ENCODE measurements at places on chromosomes 1 and 21.

DNA sequence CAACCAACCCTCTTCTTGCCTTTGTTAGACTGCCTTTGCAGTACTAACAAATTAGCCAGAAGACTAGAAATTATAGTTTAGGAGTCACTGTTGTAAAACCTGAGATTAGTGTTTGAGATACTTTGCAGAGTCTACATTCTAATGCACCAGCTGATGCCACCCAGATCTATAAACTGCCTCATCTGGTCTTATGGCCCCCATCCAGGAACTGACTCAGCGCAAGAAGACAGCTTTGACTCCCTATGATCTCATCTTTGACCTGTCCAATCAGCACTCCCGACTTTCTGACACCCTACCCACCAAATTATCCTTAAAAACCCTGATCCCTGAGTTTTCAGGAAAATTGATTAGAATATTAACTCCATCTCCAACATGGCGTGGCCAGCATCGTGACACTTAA, 334.6 kb downstream of the RGS7 start:
- no peak for DNase-seq

DNA sequence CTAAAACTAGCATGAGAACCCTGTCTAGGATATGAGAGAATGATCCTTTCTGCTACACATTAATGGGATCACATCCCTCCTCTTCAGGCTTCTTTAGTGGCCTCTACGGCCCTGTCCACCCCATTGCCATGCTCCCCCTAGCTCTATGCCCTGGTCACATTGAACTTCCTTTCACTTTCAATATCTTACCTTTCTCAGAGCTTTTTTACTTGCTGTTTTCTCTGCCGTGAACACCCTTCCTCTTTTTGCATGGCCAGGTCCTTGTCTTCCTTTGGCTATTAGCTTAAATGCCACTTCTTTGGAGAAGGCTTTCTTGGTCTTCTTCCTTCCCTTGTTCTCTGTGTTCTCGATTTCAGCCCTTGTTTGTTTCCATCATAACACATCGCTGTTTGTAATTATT, 97.4 kb downstream of the GIPC2 start:
- DNase-seq, result no peak

- no peak for DNase-seq
Observed at GRCh38 chr21:34668803-34669148, at the start of gene CLIC6. Gene CLIC6, plus strand, starts transcription at chr21:34668994. Its CDS starts 395 bp downstream, at chr21:34669389.

DNA sequence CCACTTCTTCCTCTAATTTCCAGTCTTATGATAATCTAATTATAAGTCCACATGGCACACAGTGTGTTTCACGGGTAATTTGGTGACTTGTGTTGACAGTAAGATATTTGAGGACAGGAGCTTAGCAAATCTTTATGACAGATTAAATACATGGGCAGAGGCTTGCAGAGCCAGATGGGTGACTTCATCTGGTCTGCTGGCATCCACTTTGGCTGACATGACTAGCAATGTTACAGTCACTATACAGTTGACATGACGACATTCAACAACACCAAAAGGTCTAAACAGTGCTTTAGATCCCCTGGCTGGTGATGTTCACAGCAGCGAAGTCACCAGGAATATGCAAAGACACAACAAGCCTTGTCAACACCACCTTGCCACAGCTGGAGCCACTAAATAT, 147.2 kb downstream of the ETS2 start:
- DNase-seq, result no peak

DNA sequence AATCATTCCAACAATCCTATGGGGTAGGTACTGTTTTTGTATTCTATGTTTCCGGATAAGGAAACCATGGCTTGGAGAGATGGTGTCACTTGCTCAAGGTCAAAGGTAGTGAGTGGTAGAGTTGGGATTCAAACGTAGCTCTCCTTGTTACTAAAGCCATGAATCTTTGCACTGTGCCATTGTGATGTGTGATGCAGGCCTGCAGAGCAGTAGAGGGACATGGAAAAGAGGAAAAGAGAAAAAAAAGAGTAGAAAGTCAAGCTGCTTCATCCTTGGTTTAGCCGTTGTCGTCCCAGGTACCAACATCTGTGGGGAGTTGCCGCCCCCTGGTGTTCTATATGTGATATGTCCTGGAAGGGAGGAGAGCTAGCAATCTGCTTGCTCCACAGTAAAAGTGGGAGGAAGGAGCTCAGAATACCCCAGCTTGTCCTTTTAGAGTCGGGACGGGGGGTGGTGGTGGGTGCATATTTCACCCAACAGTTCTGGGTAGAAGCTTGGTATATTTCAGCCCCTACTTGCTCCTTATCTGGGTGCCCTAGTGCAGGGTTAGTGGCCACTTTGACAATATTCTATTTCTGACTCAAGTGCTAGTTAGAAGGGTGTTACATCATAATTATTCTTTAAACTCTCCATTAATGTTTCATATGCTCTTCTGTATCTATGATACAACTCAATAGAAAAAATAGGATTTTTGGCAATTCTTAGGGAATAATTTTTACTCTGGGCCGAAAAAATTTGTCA, 98.4 kb downstream of the EBNA1BP2 start:
- peak; percentile 82 for DNase-seq

- no peak for DNase-seq
Observed at GRCh38 chr1:232872738-232873137, 67.5 kb downstream of the MAP10 start.

- DNase-seq, result no peak
Observed at GRCh38 chr21:38702196-38702595, 103.5 kb upstream of the ETS2 start.

DNA sequence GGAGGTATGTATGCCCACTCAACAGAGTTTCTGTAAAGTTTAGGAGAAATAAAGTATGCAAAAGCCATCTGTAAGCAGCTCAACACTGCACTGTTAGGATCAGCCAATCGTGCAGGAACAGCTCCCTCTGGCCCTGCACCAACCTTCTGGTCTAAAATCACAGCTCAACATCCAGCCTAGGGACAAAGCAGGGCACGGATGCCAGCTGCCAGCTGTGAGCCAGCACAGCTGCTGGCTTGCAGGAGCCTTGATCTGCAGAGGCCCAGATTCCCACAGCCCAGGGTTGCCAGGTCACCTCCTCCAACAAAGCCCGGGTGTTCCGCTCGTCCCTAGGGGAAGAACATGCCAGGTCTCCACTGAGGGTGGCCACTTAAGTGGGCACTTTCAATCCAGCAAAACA, 8.6 kb downstream of the ACOT7 start:
- peak; percentile 31 for DNase-seq

DNA sequence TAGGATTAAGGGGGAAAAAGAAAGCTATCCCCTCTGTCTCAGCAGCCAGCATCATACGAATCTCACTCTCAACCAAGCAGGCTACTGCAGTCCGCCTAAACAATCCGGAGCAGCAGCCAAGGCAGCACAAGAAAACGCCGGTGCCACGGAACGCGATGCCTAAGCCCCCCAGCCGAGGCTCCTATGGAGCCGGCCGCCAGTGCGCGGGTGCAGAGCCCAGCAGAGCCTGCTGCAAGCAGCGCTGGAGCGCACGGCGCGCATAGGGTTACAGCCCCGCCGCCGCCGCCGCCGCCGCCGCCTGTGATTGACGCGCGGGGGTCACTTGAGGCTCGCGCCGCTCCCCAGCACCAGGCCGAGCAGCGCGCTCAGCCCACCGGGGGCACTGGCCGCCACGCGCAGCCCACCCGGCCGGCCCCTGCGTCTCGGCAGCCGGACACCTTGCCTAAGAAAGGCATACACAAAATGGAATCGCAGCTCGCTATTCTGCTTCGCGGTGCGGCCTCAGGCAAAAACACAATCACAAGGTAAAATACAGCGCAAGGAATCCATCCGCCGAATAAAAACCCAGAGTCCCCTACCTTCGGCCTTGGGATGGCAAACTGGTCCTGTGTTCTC, 780 bp downstream of the HIVEP3 start:
- peak; percentile 25 for DNase-seq

- peak; percentile 43 for DNase-seq
Observed at GRCh38 chr1:39955547-39956539, 898 bp downstream of the MFSD2A start.

DNA sequence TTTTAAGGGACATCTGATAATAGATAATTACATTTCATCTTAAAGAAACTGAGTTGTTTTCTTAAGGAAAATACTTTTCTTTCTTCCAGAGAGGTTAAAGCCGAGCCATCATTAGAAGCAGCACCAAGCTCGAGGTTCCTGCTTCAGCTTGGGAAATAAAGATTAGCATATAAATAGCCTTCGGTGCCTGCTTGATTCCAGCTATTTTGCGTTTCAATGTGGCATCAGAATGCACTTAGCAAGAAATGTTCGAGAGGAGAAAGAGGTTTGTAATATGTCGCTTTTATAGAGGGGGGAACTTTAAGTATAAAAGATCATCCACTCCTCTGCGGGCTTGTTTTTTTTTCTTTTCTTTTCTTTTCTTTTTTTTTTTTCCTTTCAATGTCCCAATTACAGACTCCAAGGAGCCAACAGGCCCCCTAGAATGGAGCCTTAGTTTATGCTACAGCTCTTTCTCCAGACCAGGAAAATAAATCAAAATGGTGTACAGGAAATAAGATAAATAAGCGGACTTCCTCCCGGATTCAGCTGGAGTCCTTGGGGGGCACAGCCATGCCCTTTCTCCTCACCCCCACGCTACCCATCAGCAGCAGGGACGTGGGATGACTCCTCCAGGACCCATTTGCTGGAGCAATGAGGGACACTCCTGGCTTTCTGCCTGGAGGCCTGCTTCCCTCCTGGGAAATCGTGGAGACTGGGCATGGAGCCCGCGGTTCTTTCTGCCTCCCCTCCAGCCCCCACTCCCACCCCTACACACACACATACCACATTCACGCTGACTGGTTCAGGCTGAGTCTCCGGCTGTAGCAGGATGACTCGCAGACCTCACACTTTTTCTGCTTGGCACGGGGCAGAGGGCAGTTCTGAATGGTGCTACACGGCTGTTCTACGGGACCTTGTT, 131.6 kb downstream of the RRAGC start:
- DNase-seq, result peak; percentile 70

- DNase-seq, result no peak
Observed at GRCh38 chr1:19410393-19410792, 74.9 kb downstream of the CAPZB start.

GRCh38 chr1:156104065-156104810, 10.3 kb upstream of the LMNA start:
- DNase-seq, result peak; percentile 90

DNA sequence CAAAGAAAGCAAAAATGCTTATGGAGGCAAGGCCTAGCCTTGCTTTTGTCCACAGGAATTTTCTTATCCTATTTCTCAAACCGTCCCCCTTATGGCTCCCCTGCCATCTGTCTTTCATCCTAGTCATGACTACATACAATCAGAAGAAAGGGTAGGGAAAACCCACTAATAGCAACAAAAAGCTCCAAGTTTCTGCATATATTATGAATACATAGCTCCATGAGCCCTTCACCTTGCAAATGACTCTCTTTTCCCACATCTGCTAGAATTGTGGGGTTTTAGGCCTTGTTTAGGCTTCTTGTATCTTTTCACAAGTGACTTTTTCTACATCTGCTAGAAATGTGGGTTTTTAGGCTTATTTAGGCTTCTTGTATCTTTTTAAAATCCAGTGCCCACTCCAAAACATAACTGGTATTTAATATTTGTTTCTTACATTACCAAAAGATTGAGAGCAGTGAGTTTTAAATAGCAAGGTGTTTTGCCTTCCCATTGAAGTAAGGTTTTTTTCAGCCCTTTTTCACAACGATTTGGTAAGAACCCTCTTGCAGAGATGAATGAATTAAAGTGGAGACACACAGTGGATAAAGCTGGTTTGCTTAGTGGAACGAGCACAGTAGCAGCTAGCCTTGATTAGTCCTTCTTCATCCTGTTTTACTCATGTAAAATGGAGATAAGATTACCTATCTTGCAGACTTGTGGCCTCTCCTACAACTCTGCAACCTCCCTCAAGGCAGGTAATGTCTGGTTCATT, 4.4 kb downstream of the GADD45A start:
- DNase-seq, result peak; percentile 53

GRCh38 chr1:233343262-233343661, 15.7 kb downstream of the MAP3K21 start:
- no peak for DNase-seq

- peak; percentile 98 for DNase-seq
Observed at GRCh38 chr1:94036730-94037129, 84.2 kb downstream of the ABCA4 start.

DNA sequence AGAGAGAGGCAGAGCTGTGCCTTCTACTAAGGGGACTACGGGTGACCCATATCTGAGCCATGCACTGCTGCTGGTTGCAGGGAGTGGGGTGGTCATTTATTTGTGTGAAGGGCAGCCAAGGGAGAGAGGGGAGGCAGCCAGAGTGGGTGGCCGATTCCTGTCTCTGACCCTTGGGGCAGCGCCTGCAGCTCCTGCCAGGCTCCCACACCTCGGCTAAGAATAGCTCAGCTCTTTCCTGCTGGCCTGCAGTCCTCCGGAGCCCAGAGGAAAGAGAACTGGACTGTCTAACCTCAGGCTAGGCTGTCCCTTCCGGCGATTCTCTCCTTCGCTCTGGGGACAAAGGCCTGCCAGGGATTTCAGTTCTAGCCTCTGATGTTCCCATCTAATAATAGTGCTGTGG, 11.6 kb upstream of the CD34 start:
- no peak for DNase-seq

GRCh38 chr1:56432166-56432971, 147.0 kb downstream of the PLPP3 start:
- DNase-seq, result no peak

DNA sequence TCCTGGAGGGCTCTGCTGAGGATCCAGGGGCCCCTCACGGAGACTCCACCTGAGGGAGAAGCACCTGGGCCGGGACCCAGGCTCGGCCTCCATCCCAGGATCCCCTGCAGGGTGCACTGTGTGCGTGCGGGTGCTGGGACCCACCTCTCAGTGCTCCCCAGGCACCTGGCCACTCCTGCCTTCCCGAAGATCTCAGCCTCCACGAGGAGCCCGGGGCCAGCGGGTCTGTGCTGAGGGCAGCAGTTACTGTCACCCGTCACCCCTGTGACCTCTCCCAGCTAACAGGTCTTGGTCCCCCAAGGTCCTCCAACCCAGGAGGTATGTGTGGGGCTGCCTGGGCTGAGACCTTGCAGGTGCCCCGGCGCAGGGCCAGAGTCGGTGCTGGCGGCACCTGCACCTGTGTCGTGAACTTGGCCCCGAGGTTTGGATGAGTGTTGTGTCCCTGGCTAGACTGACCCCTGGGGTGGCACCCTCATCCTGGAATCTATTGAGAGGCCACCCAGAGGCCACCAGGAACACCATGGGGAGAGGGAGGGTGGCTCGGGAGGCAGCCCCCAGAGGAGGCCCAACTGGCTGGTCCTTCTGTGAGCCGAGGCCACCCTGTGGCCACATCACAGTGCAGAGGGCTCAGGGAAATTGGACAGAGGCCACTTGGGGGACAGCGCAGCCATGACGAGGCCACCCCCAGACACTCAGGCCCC, 17.7 kb downstream of the MORN1 start:
- DNase-seq, result no peak

- DNase-seq, result no peak
Observed at GRCh38 chr1:205054013-205054412, 11.0 kb downstream of the CNTN2 start.

DNA sequence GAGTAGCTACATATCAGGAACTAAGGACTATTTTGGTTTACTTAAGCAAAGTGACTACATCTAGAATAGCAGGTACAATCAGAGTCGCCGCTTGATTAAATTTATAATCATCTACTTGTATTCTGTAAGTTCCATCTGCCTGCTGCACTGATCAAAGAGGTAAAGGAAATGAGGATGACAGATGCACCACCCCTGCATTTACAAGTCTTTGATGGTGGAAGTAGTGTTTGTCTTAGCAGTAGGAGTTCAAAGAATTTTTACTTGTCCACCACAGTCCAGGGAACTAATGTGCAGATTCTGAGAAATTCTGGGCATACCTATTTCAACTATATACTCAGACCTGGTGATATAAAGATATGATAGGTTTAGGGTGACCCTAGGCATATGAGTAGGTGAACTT, 184.1 kb upstream of the IVNS1ABP start:
- DNase-seq, result no peak

- no peak for DNase-seq
Observed at GRCh38 chr21:38315122-38315521, 58.3 kb downstream of the KCNJ15 start.

Measured in fibroblast of the aortic adventitia (primary cell).